ENCODE measurements at places on chromosomes 3 and 15.

DNA sequence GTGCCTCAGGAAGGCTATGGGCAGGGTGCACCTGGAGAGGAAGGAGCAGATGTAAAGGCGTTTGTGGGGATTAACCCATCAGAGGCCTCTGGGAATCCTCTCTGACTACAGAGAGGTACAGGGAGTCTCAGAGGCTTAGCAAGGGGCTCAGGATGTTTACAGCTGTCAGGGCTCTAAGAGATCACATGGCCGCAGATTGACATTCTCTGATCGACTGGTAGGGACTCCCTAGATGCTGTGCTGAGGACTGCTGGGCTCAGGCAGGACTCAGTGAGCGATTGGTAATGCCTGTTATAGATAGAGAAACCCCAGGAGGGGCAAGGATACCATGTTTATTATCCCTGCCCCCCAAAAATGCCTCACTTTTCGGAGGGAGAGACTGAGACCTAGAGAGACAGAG is 103.5 kb downstream of the CORO2B start:
- ATAC-seq, result no peak

GRCh38 chr3:98185180-98185579 is 18.7 kb downstream of the OR5H15 start:
- no peak for ATAC-seq

GRCh38 chr3:168847291-168847883 is 751.7 kb upstream of the GOLIM4 start:
- ATAC-seq, result no peak

GRCh38 chr3:164452707-164453106 is 625.6 kb downstream of the SI start:
- ATAC-seq, result no peak

DNA sequence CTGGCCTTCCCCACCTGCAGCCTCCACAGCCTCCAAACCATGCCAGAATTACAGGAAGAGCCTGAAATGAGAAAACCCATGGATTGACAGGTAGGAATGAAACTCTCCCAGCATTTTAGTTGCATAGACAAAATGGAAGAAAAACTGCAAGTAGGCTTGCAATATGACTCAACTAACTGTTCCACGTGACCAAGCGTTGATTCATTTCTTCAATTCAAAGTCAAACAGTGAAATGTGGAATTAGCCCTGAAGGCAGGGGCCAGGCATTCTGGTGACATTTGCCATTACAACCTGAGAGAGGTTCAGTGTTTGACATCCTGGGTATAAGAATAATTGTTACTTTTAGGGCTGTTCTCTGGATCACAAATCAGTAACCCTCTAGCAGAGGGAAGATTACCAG is 676.5 kb upstream of the CFAP20DC start:
- ATAC-seq, result no peak
